ENCODE measurements at places on chromosomes 4 and X. TPM values are rescaled to one million over a fixed set of nuclear protein-coding genes. Genes with fewer than 3 reads are reported as not detected.

DRP2 gene
- total RNA-seq = 0.87 TPM

ABCG2 gene
- 1.1 TPM for total RNA-seq

GPR82 gene
- not detected for total RNA-seq

BEX5 gene
- total RNA-seq = 1.5 TPM

RAB33A gene
- total RNA-seq = 21.2 TPM

Measured in activated CD4-positive, alpha-beta T cell treated with anti-CD3 and anti-CD28 coated beads, Interleukin-2, amount 10 ng/mL, durations not matched to agents 7 days and 5 days (primary cell).